ENCODE measurements at places on chromosomes 3 and 15. TPM values are rescaled to one million over a fixed set of nuclear protein-coding genes. Genes with fewer than 3 reads are reported as not detected.

DNA sequence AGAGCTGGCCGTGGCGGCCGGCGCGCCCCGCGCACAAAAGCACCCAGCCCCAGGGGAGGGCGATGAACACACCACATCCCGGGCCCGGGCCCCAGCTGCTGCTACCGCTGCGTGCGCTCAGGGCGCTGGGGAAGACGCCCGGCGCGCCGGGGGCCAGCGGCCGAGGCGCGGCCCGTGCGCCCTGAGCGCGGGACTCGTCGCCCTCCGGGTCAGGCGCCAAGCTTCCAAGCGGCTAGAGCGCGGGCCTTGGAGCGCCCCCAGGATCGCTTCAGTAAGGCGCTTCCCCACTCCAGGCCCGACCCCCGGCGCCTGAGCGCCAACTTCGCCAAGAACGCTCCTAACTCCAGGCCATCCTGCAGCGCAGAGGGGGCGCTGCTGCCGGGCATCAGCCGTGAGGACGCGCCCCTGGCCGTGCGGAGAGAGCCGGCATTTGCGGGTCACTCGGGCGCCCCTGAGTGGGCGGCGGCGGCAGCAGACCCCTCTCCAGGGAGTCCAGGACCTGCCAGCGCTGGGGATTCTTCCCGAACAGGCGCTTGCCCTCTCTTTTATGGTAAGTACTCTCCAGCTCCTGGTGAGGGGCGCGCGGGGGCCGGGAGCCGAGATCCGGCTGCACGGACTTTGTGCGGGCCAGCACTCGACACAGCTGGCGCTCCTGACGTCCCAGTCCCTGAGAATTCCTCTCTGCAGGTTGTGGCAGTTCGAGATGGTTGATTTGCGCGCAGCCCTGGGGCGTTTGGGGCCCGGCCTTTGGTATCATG is 475 bp downstream of the SPSB4 start:
- no peak for DNase-seq

- DNase-seq, result no peak
These were observed 69.5 kb upstream of the KCNAB1 start for GRCh38 chr3:156050918-156051317.

DNA sequence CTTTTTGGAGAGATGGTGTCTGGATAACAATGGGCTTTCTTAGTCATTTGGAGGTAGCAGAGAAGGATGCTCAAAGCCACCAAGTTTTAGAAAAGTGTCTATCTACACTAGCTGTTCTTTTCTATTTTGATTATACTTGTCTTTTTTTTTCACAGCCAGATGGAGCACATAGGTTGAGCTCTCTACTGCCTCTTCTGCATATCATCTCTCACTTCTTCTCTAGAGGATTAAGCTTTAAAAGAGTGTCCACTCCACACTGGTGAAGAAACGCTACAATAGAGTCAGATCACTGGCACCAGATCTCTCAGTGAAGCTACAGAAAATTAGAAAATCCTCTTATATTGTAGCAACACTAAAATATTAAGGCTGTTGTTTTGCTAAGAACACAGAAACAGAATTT is 145.3 kb upstream of the MBNL1 start:
- DNase-seq, result no peak

DNA sequence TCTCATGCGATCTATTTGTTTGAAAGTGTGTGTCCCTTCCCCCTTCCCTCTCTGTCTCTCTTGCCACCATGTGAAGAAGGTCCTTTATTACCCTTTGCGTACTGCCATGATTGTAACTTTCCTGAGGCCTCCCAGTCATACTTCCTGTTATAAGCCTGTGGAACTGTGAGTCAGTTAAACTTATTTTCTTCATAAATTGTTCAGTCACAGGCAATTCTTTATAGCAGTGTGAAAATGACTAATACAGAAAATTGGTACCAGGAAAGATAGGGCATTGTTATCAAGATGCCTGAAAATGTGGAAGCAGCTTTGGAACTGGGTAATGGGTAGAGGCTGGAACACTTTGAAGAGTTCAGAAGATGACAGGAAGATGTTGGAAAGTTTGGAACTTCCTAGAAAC is 743.7 kb upstream of the NECTIN3 start:
- peak; percentile 65 for DNase-seq

- no peak for DNase-seq
These were observed 123.8 kb downstream of the ISL2 start for GRCh38 chr15:76460347-76460746.

GRCh38 chr3:57135964-57136719 is 29.0 kb downstream of the IL17RD start:
- DNase-seq, result no peak

DNA sequence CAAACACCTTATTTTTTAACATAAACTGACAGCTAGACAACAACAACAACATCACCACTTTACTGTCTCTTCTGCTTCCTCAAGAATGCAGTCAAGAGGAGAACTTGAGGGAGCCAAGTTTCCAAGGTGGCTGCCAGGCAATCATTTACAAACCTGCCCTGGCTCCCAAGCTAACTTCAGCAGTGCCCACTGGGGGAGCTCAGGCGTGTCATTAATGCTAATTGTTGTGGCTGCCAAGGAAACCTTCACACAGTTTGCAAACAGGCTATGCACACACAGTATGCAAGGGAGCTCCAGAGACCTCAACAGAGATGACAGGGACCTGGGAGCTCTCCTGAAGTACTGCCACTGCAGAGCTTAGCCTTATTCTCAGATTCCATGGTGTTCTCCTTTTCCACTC is 2.1 kb downstream of the DZIP1L start:
- DNase-seq, result no peak

DNA sequence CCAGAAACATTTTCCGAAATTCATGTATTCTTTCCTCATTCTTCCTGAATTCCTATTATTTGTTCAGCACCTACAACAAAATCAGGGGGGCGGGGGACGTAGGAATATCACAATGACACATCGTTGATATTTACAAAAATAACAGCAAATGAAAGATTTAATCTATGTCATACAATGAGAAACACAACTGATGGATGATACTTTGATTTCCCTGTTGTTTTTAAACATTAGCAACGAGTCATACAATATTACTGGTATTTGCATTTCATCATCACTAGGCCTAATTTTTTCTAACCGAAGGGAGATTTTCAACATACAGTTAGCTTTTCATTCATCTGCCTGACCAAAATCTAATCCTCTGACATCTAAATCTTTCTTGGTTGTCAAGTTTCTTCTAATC is 45.3 kb upstream of the INO80 start:
- no peak for DNase-seq

- no peak for DNase-seq
These were observed 22.8 kb downstream of the USF3 start for GRCh38 chr3:113673593-113673992.

DNA sequence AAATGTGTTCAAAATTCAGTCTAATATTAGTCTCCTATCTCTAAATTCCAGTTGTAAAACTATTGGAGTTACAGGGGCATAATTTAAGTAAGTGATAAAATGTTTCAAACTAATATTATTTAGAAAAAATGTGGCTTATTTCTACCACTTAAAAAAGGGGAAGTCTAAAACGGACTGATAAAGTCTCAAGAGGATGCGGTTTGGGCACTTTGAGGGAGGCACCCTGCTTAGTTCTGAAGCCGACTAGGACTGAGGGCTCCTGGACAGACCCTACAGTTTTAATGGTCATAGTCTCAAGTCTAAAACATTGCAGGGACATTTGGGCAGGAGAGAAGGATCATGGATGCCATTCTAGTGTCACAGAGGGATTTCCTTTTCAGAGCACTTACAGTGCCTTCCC is 566.3 kb downstream of the NR2F2 start:
- no peak for DNase-seq

- DNase-seq, result no peak
These were observed 6.5 kb downstream of the CPEB1 start for GRCh38 chr15:82640672-82641071.

DNA sequence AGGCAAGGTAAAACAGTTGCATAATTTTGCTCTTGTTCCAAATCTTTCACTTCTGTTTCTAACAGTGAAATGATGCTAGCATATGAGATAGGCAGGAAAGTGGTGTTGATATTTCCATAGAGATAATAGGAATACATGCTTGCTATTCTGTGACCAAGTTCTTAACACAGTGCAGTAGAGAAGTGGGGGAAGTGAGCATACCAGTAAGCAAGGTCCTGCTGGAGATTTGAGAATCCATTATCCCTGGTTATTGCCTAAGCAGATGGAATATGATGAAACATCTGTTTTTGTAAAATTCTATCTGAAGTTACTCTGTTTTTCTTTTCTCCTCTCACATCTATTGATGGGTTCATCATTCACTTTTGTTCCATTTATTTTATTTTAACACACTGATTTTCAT is 28.7 kb downstream of the USP8 start:
- no peak for DNase-seq

Gene SUCNR1
- not detected for total RNA-seq

Gene SCG3
- not detected for total RNA-seq

Gene ZNF639
- total RNA-seq, result 29.7 TPM

Gene IL16
- total RNA-seq, result not detected

Gene CCR4
- not detected for total RNA-seq

Gene SERPINI1
- 6.2 TPM for total RNA-seq

Gene TMEM158
- 43.2 TPM for total RNA-seq

Gene PLSCR5
- not detected for total RNA-seq

Gene FSTL1
- total RNA-seq, result 1,855 TPM

Gene CASR
- not detected for total RNA-seq

All from HFFc6 (cell line).